ENCODE measurements at places on chromosomes 3 and 15.

DNA sequence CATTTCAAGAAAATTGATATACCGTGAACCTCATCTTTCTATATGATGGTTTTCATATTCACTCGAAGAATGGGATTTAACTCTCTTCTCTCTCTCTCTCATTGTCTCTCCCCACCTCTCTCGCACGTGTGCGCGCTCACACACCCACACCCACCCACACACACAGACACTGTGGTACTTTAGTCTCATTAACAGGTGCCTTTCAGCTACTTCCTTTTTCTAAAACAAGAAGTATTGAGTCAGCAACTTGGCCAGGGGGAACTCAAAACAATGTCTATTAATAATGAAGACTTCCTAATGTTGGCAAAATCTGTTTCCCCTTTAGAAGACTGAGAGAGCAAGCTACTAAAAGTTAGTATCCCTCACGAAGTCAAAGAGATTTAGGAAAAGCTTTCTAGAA is 150.7 kb downstream of the TMCO5A start:
- DNase-seq: no peak

DNA sequence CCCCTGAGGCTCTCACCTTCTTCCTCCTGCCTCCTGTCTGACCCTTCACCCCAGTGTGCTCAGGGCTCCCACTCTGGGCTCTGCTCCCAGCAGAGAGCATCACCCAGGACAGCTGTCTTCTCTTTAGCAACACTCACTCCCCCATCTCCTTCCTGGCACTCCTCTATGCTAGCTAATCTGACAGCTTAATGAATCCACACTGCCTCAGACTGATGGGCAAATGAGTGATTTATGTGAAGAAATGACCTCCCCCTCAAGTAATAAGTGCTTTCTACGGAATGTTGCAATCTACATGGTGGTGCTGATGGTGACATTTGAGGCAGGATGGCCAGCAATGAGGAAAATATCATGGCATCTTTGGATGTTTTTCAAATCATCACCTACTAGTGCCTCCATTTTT is 83.6 kb downstream of the LSM3 start:
- no peak for DNase-seq

- DNase-seq: no peak
Observed at GRCh38 chr3:110419096-110419495, 652.5 kb upstream of the NECTIN3 start.

GRCh38 chr15:93126148-93126547 is 37.1 kb upstream of the RGMA start:
- DNase-seq: no peak

DNA sequence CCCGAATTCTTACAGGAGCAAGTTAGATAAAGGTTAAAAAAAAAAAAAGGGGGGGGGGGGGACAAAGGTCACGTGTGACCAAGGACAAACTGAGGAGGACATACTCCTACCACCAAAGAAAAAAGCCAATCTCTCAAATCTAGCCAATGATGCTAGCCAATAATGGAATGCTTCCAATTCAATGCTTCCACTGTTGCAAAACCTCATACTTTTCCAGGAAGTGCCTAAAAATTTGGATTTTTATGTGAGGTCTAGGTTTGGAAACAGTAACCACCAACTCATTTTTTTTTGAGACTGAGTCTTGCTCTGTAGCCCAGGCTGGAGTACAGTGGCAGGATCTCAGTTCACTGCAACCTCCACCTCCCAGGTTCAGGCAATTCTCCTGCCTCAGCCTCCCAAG is 11.4 kb downstream of the MSL2 start:
- no peak for DNase-seq

GRCh38 chr3:63333815-63334214 is 55.7 kb downstream of the SYNPR start:
- DNase-seq: no peak

GRCh38 chr3:4687167-4687566 is 194.0 kb downstream of the ITPR1 start:
- DNase-seq: no peak

DNA sequence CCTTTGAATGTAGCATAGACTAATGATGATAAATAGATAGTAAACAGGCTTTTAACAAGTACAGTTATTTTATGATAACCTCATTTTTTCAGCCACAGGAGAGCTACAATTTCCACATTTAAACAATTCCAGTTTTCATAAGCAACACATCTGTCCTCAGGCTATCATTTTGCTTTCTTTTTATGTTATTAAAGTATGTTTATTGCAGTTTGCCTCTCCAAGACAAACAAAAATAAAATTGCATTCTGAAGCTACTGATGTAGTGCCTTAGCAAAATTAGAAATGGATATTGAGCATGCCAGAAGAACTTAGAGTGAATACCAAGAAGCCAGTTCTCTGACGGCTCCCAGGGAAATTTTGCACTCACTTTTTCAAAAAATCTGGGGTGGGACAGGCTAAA is 140.6 kb upstream of the ABHD17C start:
- no peak for DNase-seq

- no peak for DNase-seq
Observed at GRCh38 chr15:67550522-67550921, 8.0 kb downstream of the MAP2K5 start.

GRCh38 chr3:59451800-59452746 is 402.2 kb upstream of the CFAP20DC start:
- peak; percentile 48 for DNase-seq
